ENCODE measurements at places on chromosomes 6 and 20. TPM values are rescaled to one million over a fixed set of nuclear protein-coding genes. Genes with fewer than 3 reads are reported as not detected.

- peak; percentile 24 for DNase-seq
Observed at GRCh38 chr6:155193526-155193925, 70.3 kb upstream of the CLDN20 start.

DNA sequence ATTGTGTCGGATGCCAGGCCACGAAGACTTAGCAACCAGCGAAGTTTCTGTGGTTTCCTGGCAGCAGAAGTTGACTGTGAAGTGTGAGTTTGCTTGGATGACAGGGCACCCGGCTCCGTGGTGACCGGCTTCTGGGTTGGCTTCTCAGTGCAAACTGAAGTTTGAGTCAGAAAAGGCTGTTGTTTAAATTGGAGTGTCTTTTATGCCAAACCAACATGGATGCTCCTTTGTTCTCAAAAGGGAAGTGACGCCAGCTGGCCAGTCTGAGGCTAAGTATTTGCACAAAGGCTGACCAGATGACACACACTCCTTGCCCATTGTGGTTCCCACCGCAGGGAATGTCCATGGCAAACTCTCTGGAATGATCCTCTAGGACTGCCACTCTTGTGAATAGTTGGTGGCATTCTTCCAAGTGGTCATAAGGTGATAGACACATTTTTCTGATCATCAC, 164.8 kb upstream of the QKI start:
- no peak for DNase-seq

DNA sequence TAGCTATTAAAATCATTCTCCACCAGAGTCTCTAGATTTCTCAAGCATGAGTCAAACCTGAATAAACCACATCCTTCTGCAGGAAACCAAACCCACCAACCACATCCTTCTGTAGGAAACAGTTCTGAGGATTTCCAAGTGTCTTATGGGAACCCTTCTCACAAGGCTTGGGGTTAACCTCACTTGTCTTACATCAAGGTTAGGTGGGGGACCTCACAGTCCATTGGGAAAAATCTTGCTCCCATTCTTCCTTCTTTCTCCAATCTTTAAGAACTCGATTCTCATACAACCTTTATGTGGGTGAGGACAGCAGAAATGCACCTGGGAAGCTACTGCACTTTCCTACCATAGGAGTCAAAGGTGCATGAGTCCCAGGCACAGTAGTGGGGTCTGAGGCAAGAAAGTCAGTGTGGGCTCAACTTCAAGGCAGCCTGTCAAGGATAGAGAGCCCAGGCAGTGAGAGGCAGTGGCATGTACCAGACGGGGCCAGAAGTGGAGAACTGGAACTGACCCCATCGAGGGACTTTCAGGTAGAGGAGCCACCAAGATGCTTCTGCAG, 114.5 kb downstream of the SLC22A3 start:
- peak; percentile 81 for DNase-seq

GRCh38 chr6:154318721-154319120, 37.9 kb downstream of the IPCEF1 start:
- DNase-seq = peak; percentile 30

DNA sequence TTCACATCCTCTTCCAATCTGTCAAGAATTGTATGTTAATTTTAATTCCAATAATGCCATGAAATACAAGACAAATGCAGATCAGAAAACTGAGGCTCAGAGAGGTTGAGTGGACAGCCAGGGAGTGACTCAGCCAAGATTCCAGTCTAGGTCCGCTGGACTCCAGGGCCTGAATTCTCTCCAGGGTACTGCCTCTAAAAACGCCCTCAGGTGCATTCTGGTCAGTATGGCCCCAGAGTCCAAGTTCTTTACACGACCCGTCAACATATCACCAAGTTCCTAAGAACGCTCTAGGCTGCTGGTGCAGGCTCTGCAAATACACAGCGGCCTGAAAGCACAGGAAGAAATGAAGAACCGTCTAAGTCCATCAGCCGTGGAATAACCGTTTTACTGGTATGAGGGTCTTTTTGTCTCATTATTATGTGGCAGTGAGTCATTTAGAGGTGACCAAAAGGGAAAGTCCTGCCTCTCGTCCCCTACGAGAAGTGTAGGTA, 709 bp upstream of the ASXL1 start:
- DNase-seq = peak; percentile 58

DNA sequence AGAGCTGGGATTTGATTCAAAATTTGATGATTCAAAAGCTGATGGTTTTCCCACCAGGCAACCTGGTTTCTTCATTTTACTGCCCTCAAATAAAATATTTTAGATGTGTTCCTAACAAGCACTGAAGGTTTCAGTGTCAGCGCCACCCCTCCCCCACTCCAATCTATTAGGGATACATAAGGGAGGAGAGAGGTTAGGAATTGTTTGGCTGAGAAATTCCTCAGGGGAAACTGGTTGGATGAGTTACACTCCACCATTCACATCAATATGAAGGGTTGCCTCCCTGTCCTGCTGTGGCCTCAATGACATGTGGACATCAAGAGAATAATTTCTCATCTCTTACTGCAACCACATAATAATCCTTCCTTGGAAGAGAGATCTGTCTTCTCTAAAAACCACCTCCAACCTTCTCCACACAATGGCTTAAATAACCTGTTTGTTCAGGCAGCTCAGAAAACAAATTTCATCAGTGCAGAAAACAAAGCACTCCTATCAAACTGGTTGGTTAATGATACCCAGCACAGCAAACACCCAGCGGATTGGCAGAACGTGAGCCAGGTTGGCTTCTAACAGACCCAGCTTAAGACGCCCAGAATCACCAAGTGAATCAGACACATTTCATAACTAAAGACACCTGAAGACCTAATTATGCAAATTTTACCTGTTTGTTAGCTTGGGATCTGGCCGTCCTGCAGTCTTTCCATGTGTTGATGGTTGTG, 136.0 kb upstream of the SGK1 start:
- no peak for DNase-seq

DNA sequence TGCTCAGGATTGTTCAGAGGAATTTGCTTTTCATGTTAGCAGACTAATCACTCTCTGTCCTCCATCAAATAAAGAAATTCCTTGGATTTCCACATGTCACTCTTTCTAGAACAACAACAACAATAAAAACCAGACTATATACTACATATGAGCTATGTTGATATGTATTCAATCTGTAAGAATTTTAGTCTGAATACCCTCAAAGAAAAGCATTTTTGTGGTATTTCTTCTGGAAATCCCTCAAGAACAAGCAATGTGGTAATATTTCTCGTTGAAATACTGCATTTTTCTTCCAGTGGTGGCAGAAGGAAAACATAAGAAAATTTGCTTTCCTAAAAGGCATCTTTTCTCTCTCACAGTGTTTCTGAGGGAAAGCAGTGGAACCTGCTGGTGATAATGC, 312.6 kb upstream of the RSPO3 start:
- peak; percentile 39 for DNase-seq

GRCh38 chr6:20952699-20953474, 418.6 kb downstream of the CDKAL1 start:
- DNase-seq = peak; percentile 60

GRCh38 chr6:34061348-34061747, 84.5 kb downstream of the GRM4 start:
- no peak for DNase-seq

GRCh38 chr6:11363881-11364576, 131.6 kb upstream of the NEDD9 start:
- no peak for DNase-seq

- DNase-seq = peak; percentile 84
Observed at GRCh38 chr20:50460608-50461267, 49.4 kb upstream of the PTPN1 start.

GRCh38 chr6:164832410-164832809, 477.0 kb downstream of the C6orf118 start:
- DNase-seq = no peak

- DNase-seq = no peak
Observed at GRCh38 chr6:48706310-48706709, 595.3 kb upstream of the PTCHD4 start.

DNA sequence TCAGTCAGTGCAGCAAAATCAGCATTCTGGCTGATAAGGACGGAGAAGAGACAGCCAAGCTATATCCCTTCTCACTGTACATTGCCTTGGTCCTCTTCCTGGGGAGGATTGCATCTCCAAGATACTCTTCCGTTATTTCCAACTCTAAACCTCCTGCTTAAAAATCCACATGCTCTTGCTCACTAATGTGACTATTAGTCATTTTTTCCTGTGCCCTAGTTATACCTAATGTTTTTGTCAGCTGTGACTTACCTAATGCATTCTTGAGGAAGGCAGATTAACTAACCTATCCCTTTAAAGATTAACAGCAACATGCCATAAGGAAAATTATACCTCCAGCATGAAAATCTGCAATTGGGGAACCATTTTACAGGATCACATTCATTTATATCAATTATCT, 317.6 kb downstream of the BTBD9 start:
- DNase-seq = no peak

GRCh38 chr6:89581689-89582088, 56.9 kb downstream of the LYRM2 start:
- DNase-seq = no peak

DNA sequence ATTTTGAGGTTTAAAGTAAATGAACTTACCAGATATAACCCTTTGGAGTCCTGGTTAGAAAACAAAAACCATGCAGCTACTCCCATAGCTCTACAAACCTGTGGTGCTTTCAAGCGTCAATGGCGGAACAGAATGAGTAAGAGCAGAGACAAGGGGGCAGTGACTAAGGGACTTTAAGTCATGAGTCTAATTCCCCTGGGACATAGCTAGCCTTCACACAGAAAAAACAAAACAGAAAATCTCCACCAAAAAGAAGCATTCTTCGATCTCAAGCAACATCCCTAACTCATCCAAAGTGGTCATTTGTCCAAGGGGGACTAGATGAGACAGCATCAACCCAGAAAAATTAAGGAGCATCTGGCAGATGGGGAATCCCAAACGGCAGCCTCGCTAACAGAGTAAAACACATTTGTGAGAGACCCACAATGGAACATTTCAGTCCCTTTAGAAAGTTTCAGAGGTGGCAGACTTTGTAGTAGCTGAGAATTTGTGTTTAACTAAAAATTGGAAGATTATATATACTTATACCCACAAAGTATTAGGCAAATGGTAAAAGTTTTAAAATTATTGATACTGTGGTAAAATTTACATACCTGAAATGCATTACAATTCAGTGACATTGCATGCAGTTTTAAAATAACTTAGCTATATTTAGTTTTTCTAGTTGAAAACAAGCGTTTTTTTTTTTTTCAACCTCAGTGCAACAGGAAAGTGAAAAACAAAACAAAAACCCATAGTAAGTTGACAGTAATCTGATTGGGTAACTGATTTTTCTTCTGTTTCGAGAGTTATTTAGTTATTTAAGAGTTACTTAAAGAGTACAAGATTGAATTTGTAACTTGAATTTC, 67.5 kb downstream of the KCNQ5 start:
- DNase-seq = peak; percentile 9

DNA sequence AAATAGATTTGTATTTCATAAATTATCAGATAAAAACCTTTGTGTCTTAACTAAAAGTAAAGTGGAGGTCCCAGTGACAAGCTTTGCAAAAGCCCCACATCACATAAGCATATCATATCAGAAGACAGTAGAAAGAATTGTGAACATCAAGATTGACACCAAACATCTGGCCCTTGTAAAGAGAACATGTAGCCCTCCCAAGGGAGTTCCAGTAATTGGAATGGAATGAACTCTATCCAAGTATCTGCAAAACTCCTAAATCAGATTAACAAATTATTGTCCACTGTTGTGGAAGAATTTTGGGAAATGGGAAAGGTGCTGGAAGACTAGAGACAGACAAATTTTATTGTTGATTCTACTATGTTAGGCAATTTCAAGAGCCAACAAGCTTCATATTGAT, 268.8 kb downstream of the KCNQ5 start:
- peak; percentile 28 for DNase-seq

DNA sequence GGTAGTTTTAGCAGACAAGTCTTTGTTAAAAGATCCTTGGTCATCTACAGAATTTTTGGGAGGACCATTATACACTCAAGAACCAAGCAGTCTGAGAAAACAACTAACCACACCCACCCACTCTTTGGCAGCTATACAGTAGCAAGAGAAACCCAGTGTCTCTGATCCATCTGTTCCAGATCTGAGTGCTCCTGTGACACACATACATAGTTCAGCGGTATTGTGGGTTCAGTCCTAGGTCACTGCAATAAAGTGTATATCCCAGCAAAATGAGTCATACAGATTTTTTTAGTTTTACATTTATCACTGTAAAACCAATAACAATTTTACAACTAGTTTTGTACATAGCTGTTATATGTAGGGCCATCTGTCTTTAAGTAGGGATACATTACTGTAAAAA, 47.4 kb upstream of the PAK5 start:
- no peak for DNase-seq

- no peak for DNase-seq
Observed at GRCh38 chr6:104459543-104459942, 400.2 kb downstream of the HACE1 start.

DNA sequence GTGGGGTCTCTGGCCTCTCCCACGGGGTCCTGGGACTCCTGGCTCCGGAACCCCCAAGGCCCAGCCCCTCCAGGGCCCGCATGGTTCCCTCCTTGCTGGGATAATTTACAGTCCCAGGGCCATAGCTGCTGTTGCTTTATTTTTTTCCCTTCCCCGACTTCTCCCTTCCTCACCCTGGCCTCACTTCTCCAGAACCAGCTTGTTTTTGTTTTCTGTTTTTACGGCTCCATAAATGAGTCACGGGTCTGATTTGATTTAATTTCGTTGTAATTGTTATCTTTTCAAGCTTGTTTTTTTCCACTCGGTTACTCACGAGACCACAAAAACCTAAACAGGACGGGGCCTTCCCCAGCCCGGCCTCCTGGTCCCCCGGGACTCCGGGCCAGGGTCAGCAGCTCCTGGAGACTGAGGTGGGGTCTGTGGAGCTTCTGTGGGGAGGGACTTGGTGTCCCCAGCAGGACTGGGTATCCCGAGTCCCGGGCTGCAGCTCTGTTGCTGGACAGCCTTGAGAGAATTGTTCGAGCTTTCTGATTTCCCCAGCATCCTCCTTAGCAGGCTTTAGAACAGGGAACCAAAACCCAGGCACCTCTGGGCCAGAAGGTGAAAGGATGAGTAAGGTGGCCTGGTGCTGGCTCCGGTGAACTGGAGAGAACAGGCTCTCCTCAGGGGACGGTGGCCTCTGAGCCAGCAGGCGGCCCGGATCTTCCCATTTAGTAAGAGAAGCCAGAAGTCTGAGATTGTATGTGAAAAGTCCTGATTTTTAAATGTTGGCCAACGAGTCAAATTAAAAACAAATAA, 94.9 kb downstream of the CEBPB start:
- DNase-seq = peak; percentile 66

Gene TSBP1
- not detected for total RNA-seq

Gene HRH3
- total RNA-seq = not detected

Gene SAMD3
- total RNA-seq = 9.1 TPM

Gene GPR63
- 0.27 TPM for total RNA-seq

Gene RNF5
- total RNA-seq = 13.2 TPM

Gene SOX18
- total RNA-seq = not detected

Gene TNXB
- total RNA-seq = 315 TPM

Gene SLC16A10
- total RNA-seq = not detected

Gene ZNF391
- 1.4 TPM for total RNA-seq

Gene SIM1
- total RNA-seq = under 0.01 TPM

Gene SAPCD1
- 0.90 TPM for total RNA-seq

Gene SLC35D3
- not detected for total RNA-seq

Gene MTHFD1L
- total RNA-seq = 68.7 TPM
